Hippocampal formation (tissue), 2 donors: ENCODE measurements at places on chromosomes 16 and 17.
A peak's percentile ranks its signal among the peaks of the same experiment; 100 is the strongest.

DNA sequence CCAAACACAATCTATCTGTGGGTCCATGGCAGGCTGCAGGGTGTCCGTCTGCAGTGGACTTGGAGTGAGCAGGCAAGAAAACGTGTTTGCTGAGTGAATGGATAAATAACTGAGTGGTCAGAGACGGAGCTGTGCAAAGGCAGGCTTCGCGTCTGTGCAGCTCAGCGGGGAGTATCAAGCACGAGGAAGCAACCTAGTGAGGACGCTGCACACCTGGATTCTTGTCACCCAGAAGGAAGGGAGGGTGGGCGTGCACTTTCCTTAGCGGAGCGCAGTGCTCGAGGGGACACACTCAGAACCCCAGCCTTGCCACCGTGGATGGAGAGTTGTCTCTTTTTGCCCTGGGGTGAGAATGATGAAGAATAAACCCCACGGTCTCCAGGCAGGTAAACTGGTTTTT is 1.5 kb upstream of the RCVRN start:
- no peak for DNase-seq

- DNase-seq, result peak; percentile 45
Measured at GRCh38 chr17:28760601-28761562, 17.1 kb downstream of the TRAF4 start.

DNA sequence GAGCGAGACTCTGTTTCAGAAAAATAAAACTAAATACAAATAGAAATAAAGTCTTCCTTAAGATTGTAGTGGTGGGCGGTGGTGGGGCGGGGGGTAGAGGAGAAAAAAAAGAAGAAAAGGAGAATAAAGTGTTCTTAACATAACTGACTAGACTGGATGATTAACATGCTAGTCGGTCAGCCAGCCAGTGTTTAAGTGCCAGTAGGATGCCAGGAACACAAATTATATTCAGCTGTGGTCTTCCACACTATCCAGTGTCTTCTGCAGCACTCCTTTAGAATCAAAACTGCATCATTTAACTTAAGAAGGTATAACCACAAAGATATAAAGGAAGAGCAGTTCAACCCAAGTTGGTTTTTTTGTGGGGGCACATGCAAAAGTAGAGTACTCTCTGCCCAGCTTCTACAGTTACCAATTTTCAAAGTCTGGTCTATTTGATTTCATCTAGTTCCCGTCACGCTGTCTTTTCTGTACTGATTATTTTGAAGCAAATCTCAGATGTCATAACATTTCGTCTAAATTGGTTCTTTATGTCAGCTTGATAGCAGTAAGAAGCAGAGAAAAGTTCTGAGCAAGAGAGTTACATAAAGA is 15.8 kb downstream of the HEATR3 start:
- no peak for DNase-seq

DNA sequence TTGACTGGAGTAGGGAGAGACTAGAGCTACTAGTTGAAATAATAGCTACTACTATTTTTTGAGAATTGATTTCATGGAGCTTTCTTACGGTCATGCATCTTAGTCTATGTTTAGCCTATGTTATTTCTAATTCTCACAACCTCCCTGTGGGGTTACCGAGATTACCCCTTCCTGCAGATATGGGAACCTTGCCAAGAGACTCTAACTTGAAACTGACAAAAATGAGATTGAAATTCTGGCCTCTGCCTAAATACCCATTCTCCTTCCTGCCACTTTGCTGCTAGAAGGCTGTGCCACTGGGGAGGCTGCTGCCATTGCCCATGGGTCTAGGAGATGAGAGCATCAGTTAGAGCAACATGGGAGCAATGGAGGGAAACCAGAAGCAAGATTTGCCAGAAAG is 410.3 kb downstream of the CDH13 start:
- no peak for DNase-seq

DNA sequence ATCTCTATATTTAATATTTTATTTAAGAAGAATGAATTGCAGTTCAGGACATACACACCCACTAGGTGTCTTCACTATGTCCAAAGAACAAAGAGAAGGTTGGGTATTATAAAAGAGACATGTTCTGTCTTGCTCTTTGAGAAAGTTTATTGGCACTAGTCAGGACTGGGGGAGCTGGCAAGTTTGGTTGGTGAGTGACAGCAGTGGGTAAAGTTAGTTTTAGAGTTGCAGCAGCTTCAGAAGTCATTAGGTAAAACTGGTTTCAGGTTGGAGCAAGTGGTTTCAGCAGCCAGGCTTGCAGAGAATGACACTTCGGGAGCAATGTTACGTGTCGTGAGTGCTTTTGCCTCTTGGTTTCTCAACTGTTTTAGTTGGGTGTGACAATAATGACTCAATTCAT is 142.2 kb upstream of the HS3ST3A1 start:
- no peak for DNase-seq

DNA sequence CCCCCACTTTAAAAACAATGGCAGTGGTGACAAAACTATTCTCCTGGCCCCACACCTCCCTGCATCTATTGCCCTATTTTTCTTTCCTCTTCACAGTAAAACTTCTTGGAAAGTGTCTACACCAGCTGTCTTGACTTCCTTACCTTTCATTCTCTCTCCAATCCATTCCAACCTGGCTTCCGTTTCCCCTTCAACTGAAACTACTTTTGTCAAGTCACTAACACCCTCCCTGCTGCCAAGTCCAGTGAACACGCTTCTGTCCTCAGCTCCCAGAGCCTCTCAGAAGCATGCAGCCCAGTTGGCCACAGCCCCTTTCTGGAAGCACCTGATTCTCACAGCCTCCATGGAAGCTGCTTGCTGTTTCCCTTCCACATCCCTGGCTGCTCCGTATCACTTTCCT is 4.0 kb upstream of the SCN4A start:
- DNase-seq, result no peak

DNA sequence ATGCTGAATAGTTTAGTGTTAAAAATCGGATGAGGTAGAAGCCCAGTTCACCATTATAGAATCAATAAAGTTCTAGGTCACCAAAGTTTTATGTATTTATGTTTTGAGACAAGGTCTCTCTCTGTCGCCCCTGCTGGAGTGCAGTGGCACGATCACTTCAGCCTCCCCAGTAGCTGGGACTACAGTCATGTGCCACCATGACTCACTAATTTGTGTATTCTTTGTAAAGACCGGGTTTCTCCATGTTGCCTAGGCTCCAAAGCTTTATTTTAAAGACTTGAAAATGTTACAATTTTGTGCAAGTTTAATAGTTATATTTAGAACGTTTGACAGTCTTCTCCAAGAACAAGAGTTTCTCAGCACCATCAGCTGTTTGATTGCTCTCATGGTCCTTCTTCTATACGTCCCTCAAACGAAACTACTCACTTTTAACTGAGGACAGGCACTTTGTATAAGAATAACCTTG is 32.1 kb downstream of the NDE1 start:
- DNase-seq, result no peak

DNA sequence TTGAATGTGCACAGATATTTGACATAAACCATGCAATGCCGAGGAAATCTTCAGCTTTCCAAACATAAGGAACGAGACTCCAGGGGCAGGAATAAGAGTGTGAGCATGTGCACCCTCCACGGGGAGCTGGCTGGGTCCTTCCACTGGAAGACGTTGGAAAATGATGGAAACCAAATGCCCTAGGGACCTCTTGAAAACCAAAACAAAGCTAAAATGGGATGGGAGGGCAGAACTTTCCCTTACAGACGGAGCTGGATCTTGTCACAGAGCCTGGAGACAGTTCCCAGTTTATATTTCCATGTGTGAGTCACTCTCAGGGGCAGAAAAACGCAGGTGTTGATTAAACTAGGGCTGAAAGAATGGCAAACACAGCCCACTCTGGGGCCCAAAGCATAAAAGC is 34.4 kb upstream of the DNAH17 start:
- no peak for DNase-seq

- DNase-seq, result no peak
Measured at GRCh38 chr16:74322301-74322710, 25.7 kb downstream of the PSMD7 start.

DNA sequence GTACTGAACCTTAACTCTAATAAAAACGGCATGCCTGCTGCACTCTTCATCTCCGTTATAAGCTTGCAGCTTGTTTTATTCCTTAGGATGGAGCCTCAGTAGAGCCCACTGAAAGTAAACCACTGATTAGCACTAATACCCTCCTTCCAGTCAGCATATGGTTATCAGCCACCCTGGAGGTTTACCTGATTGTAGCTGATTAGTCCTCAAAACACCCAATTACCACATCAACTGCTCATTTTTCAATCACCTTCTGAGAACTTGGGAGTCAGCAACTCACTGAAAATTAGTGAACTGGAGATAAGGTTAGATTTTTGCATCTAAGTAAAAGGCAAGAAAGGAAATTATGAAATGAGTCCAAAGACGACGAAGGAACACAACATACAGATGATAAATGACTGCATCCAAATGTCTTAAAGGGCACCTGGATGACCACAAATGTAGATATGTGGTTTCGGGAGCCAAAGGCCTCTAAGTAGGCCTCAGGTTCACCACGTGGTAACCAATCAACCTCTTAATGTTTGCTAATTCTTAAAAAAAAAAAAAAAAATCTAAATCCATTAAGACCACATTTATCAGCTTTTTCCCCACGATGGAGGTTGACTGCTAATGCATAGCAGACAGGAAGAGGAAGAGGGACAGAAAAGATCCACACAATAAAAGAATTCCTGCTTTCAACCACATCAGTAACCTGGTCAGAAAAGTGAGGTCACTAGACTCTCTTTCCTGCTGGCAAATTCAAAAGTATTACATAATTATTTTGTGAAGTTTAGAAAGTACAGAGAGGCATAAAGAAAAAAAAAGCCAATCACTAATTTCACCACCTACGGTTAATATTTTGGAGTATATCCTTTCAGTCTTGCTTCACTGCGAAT is 28.0 kb downstream of the DCUN1D3 start:
- DNase-seq, result no peak

DNA sequence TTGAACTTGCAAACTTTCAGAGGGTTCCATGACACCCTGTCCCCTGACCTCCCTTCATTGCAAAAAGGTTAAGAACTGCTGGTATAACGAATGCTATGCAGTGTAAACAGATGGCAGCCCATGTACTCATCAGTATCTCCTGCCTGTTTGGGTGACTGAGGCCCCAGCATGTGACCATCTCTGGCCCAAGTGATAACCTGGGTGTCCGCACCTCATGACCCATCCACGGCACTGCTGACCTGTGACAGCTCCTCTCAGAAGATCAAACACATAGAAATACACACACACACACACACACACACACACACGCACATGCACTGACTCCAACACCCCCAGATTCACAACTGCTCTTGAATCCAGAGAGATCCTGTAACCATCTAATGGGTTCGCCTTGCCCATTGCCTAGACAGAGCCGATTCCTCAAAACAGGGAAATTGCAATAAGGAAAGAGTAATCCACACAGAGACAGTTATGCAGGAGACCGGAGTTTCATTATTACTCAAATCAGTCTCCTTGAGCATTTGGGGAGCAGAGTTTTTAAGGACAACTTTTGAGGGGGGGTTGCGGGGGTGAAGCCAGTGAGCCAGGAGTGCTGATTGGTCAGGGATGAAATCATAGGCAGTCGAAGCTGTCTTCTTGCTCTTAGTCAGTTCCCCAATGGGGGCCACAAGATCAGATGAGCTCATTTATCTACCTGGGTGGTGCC is 11.3 kb upstream of the PHOSPHO1 start:
- no peak for DNase-seq

GRCh38 chr17:48792033-48792798 is 24.8 kb downstream of the TTLL6 start:
- no peak for DNase-seq

DNA sequence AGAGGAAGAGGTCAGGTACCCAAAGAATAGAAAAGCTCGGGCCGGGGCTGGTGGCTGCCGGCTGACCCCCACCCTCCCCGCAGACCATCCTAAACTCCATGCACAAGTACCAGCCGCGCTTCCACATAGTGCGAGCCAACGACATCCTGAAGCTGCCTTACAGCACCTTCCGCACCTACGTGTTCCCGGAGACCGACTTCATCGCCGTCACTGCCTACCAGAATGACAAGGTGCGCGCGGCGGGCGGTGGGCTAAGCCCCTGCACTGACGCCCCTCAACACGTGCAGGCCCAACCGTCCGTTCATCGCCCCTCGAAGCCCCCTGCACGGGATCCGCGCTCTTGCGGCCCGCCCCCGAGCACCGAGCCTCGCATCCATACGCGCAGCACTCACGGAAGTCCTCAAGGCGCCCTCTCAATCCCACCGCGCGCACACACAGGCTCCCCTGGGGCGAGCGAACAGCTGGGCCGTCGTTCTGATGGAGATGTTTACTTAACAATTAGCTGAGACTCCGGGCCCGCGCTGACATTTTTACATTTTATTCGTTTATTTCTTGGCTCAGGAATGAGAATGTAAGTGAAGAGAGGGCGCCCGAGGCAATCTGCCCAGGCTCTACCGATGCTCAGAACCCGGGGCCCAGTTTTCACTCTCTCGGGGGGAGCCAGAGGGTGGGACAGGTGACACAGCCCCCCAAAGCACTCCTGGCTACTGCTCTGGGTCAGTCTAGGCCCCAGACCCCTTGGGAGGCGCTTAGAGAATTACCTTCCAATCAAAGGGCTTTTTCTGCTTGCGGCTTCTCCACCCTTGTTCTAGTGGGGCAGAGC is 3.5 kb downstream of the TBX2 start:
- DNase-seq, result no peak

GRCh38 chr16:84970447-84971127 is 40.7 kb downstream of the ZDHHC7 start:
- DNase-seq, result peak; percentile 28

GRCh38 chr17:76700270-76700616 is 10.5 kb downstream of the MXRA7 start:
- DNase-seq, result no peak

DNA sequence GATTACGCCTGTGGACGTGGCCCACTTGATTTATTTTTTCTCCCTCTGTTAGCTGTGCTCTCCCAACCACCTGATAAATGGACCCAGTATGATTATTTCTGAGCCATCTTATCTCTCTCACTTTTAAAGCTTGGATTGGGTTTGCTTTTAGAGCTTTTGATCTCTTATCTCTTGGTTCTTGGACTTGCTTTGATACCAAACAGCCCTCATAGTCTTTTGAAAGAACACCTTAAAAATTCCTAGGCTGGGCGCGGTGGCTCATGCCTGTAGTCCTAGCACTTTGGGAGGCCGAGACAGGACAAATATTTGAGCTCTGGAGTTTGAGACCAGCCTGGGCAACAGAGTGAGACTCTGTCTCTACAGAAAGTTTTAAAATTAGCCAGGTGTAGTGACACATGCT is 25.8 kb downstream of the SMTNL2 start:
- DNase-seq, result no peak

GRCh38 chr16:88888461-88889387 is 22.3 kb upstream of the PABPN1L start:
- DNase-seq, result no peak

DNA sequence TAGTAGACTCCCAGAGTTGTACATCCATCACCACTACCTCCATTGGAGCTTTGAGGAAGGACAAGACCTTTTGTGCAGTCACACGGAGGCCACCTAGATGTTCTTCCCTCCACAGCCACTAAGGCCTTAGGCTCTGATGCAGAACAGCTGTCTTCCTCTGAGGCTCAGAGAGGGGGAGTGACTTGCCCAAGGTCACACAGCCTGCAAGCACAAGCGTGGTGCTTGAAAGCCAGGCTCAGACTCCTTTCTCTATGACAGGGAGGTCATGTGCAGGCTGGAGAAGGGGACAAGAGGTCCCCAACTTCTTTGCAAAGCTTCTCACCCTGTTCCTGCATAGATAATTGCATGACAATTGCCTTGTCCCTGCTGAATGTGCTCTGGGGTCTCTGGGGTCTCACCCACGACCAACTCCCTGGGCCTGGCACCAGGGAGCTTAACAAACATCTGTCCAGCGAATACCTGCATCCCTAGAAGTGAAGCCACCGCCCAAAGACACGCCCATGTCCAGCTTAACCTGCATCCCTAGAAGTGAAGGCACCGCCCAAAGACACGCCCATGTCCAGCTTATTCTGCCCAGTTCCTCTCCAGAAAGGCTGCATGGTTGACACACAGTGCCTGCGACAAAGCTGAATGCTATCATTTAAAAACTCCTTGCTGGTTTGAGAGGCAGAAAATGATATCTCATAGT is 12.7 kb downstream of the SCGB1C2 start:
- no peak for DNase-seq
